ENCODE measurements at places on chromosomes 2 and 18.

DNA sequence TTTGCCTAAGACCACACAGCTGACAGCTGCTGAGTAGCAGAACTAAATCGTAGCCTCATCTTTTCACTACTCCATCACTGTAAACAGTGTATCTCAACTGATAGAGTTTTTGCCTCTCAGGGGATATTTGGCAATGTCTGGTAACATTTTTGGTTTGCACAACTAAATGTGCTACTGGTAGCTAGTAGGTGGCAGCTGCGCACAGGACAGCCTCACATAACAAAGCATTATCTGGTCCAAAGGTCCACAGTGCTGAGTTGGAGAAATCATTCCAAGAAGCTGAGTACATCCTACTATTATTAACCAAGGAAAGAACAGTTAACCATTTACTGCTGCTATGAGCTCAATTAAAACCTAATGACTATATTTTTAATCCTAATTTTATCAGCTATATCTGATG is 6.1 kb upstream of the CCDC102B start:
- no peak for DNase-seq

- DNase-seq = no peak
These were observed 68.9 kb downstream of the SATB2 start for GRCh38 chr2:199388728-199389268.

DNA sequence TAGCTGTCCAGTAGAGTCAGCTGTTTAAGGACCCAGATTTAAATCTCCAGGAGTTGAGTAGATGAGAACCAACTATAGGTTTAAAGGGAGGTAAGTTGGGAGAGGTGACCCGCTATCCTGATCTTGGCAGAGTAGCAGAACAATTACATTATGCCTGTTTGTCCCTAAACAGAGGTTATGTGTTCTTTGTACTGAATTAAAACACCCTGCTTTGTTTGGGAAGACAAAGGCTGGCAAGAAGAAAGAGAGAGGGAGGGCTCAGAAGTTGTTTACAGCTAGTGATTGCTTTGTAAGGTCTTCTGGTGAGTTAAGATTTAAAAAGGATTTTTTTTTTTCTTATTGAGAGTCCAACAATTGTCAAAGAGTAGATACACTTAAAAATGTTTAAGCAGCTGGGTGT is 37.3 kb downstream of the USP14 start:
- DNase-seq = no peak

DNA sequence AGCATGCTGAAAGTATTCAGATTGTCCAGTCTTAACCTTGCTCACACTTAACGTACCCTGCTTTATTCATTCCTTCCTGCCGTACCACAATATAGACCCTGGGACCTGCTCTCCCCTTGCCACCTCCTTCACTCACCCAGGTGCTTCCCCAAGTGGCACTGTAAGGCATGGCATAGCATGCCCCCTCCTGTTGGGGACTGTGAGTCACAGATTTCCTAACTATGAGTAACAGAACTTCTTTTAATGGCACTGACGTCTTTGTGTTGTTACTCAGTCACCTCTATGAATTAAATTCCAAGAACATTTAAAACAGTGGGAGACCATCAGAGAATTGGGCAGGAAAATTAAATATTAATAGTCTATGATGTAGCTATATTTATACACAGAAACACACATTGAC is 117.2 kb downstream of the CTNNA2 start:
- DNase-seq = no peak

GRCh38 chr2:80473069-80473468 is 168.5 kb upstream of the LRRTM1 start:
- no peak for DNase-seq

- no peak for DNase-seq
These were observed 254.6 kb downstream of the LOXHD1 start for GRCh38 chr18:46402396-46402795.

DNA sequence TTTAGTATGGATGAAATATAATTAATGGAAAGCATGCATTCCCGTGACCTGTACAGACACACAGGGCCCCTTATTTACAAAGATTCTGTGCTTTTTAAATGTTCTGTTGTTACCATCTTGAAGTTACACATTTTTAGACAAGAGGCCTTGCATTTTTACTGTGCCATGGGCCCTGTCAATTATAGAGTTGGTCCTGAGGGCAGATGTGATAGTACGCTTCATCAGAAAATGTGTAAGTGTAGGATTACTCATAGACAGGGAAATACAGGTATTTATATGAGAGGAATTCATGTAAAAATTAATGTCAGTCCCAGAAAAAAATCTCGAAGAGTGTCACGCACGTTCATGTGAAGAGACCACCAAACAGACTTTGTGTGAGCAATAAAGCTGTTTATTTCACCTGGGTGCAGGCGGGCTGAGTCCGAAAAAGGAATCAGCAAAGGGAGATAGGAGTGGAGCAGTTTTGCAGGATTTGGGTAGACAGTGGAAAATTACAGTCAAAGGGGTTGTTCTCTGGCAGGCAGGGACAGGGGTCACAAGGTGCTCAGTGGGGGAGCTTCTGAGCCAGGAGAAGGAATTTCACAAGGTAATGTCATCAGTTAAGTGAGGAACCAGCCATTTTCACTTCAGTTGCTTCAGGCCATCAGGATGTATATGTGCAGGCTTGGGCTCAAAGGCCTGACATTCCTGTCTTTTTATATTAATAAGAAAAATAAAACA is 12.2 kb upstream of the ALPK2 start:
- DNase-seq = no peak
